ENCODE measurements at places on chromosomes 5 and 9.
A peak's percentile ranks its signal among the peaks of the same experiment; 100 is the strongest.

DNA sequence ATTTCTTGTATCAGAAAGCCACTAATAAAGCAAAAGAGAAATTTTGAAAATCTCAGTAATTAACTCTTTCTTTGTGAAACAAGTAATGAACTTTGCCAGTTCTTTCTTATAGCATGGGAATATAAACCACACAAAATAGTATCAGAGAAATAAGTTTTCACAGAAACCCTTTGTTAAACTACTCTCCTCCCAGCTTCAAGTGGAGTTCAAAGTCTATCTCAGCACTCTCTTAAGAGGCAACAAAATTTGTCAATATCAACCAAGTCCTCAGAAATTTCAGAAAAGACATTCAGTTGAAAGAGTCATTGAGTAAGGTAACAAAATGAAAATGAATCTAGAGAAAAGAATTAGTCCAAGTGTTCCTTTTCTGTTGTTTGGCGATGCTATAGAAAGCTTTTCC lies 89.3 kb downstream of the NTRK2 start:
- DNase-seq, result no peak

- DNase-seq, result no peak
These were observed 46.4 kb upstream of the SLC44A1 start for GRCh38 chr9:105198023-105198422.

GRCh38 chr9:107044872-107045271 lies 181.9 kb downstream of the ZNF462 start:
- no peak for DNase-seq

DNA sequence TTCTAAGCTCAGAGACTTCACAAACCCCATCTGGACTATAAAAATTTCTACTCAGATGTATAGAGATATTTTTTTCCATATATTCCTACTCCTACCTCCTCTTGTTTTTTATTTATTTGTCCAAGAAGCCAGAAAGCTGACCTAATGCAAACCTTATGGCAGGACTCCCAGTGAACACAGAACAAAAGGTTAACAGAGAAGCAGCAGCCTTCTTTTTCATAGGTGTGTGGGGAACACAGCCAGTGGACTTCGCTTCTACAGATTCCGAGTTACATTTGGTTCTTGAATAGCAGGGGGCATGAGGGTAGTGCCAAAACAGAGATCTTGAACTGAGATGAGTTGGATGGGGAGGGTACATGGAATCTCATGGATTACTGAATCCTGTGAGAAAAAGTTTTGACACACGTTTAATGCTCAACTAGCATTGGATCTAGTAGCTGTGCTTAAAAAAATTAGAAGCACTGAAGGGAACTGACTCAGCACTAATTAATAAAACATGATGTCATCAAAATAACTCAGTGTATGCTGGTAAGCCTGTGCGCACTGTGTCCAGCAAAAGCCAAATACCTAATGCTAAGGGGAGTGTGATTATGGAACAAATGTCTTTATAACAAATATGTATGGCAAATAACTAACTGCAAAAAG lies 240.1 kb downstream of the GABRB2 start:
- DNase-seq, result no peak

DNA sequence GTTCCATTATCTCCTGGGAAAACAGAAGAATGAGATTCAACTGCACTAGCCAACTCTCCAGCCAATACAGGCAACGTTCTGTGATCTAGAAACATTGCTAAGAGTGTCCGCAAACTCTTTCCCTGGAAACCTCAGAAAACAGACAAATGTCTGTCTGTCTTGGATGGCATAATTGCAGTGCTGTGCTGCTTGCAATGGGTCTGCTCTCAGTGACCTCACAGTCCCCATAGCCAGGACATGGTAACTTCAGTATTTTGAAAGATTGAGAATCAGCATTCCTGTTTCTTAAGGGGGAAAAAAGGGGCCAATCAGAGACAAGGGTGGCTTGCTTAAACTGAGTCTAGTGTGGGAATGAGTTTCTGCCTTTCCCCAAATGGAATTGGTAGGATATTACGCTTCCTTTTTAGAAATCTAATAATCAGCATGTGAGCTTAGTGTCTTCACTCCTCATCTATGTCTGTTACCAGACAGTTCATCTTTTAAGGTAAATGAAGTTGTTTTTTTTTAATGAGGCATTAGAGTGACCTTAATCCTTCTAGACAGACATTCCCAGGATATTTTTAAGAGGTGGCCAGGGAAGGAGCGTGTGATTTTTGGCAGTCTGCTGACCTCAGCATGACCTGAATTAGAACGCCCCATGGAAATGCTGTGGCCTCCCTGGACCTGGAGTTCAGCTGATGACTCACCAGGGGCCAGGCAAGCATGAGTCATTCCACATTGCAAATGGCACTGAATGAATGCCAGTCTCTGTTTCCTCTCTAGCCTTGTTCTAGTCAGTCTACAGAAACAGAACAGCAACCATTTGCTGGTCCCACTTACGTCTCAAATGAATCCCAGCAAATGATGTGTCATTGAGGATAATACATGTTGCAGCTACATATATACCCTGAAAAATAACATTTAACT lies 210.2 kb upstream of the ACTBL2 start:
- DNase-seq, result peak; percentile 78

DNA sequence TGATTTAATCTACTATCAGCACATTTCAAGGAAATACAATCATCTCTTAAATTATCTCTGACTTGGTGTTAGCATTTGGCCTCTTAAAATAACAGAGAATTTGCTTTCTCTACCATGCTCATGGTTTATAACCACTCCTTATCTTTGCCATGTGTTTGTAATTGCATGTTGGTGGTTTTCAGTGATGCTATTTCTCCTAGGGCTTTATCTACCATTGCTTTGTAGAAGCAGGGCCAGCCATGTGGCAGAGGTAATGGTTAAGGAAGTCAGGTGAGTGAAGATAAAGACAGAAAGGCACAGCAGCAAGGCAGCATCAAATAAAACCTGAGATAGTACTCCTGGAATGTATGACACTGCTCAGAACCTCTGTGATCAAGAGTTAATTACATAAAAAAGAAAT lies 206.2 kb downstream of the FER start:
- peak; percentile 41 for DNase-seq

GRCh38 chr5:126720369-126720768 lies 56.6 kb upstream of the LMNB1 start:
- no peak for DNase-seq

DNA sequence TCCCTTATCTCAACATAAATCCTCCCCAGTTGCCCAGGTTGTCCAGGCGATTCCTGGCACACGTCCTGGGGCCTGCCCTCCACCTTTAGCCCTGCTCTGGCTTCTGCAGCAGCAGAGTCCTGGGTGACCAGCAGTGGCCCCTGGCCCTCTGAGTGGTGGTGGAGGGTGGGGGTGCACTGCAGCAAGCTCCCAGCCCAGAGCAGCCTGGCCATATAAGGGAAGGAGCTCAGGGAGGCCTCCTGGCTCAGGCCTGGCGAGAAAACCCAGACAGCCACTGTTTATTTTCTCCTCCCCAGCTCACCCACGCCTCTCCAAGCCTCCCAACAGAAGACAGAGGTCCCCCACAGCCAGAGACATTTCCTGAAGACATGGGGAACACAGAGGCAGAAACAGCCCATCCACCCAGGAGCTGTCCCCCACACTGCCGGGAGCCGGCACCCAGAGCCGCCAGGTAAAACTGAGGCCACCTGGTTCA lies 44.7 kb upstream of the IL17B start:
- DNase-seq, result no peak

DNA sequence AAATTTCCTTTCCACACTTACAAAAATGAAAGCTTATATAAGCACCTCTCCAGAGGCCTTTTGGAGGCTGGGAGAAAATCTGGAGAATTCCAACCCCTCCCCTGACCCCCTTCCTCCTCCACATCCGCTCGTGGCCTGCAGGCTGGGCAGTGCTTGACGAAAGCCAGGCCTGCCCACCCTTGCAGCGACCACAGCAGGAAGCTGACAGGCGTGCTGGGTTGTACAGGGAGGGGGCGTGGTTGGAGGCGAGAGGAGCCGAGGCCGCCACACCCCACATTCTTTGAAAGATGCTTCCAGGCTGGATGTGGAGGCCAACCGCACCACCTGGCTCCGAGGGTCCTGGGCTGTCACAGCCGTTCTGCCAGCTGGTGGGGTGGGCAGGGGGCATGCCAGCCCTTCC lies 47.8 kb upstream of the IER5L start:
- peak; percentile 36 for DNase-seq

DNA sequence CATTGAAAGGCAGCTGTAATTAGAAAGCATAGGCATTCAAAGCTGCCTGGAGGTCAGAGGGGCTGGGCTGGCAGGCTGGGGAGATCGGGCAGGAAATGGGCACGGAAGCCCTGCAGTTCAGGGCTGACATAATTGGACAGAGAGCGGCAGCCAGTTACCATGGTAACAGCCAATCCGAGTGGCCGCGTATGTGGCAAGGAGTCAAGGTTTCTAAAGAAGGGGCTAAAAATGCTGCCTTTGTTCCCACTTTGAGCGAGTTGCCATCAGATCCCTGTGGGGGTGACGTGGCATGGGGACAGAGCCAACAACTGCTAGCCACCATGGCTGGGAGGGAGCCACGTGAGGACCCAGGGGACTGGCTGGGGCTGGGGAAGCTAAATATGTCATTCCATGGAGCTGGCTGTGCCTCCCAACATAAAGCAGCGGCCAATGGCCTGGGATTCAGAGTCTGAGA lies 44.7 kb upstream of the NDFIP1 start:
- DNase-seq, result peak; percentile 35

GRCh38 chr5:600886-601541 lies 11.1 kb upstream of the CEP72 start:
- DNase-seq, result peak; percentile 94

- no peak for DNase-seq
These were observed 17.5 kb downstream of the CAMK4 start for GRCh38 chr5:111241696-111242095.

DNA sequence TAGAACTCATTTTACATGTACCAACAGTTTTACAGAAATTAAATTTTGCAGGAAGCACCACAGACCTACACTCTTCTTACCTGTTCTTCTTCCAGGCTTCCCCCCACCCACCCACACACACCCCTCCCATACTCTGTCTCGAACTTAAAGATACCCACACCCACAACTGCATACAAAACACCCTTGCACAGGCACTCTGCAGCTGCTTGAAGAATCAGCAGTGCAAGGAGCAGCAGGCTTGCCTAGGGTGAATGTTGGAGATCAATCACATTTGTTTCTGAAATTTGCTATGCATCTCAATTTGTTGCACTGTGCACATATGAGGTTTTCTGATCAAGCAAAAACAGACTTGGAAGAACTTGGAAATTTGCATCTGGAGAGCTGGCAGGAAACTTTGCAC lies 77.5 kb upstream of the TGFBR1 start:
- no peak for DNase-seq

DNA sequence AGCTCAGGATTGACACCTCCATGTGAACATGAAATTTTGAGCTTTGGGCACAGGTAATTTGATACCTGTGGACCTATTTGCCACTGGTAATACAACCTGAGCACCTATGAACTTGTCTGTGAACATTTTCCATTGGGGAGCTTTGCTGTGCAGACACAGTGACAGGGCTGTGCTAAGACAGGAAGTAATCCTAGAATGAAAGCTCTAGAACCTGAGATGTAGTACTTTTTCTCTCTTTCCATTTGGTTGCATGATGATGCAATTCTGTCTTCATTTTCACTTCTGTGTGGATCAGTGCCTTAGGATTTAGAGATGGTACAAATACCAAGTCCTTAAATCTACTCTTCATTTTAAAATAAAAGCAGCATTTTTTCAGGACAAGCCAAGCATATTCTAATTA lies 216.9 kb downstream of the NR3C1 start:
- DNase-seq, result no peak

GRCh38 chr9:38065369-38066075 lies 3.5 kb downstream of the SHB start:
- peak; percentile 35 for DNase-seq

DNA sequence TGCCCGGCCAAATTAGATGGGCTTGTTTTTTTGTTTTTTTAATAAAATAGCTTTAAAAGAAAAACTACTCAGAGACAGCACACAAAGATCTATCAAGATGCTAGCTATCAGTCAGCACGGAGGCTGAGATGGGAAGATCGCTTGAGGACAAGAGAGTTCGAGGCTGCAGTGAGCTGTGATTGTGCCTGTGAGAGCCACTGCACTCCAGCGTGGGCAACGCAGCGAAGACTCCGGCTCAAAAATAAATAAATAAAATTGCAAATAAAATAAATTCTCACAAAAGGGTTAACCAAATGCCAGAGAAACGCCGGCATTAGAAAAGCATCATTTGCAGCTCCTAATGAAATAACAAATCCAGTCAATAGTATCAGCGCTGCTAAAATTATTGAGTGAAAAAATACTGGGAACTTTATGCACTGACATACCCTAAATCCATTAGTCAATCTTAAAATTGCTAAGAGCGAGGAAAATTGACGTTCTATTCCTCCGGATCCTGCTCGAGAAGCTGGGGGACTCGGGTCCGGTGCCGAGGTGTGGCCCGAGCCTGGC lies 681 bp downstream of the CPLANE1 start:
- no peak for DNase-seq

DNA sequence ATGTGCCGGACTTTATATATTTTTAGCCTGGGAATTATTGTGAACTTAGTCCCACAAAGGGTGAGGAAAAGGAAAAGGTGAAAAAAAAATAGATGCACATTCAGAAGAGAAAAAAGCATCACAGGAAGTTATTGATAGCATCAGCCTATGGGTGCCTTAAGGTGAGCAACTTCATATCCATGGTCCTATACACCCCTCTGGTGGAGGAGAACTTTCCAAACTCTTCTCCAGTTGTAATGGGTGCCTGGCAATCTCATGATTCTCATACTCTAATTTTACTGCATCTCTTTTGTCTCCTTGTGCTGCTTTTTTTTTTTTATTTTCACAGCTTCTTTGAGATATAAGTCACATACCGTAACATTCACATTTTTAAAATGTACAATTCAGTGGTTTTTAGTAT lies 107.4 kb downstream of the JAKMIP2 start:
- peak; percentile 27 for DNase-seq

- DNase-seq, result no peak
These were observed 16.4 kb downstream of the FBXW2 start for GRCh38 chr9:120776788-120777187.

- DNase-seq, result no peak
These were observed 785.5 kb upstream of the DMAC1 start for GRCh38 chr9:8585036-8585435.

- no peak for DNase-seq
These were observed 116.1 kb downstream of the DCP2 start for GRCh38 chr5:113092683-113093082.

DNA sequence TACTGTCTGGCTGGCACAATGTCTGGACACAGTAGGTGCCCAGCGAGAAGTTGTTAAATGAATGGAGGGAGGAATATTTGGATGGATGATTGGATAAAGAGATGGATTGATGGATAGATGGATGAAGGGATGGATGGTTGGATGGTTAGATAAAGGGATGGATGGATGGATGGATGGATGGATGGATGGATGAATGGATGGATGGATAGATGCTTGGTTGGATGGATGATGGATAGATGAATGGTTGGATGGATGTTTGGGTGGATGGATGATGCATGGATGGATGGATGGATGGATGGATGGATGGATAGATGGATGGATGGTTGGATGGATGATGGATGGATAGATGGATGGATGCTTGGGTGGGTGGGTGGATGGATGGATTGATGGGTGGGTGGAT lies 90.4 kb downstream of the UBE2QL1 start:
- no peak for DNase-seq

GRCh38 chr9:21831841-21832509 lies 29.5 kb downstream of the MTAP start:
- no peak for DNase-seq

Data from small intestine (tissue), 16 donors.